ENCODE measurements at places on chromosomes 7 and 10.

- DNase-seq, result no peak
These were observed 98.3 kb upstream of the AGK start for GRCh38 chr7:141452911-141453310.

GRCh38 chr10:79060641-79061255 is 8.0 kb upstream of the ZMIZ1 start:
- no peak for DNase-seq

DNA sequence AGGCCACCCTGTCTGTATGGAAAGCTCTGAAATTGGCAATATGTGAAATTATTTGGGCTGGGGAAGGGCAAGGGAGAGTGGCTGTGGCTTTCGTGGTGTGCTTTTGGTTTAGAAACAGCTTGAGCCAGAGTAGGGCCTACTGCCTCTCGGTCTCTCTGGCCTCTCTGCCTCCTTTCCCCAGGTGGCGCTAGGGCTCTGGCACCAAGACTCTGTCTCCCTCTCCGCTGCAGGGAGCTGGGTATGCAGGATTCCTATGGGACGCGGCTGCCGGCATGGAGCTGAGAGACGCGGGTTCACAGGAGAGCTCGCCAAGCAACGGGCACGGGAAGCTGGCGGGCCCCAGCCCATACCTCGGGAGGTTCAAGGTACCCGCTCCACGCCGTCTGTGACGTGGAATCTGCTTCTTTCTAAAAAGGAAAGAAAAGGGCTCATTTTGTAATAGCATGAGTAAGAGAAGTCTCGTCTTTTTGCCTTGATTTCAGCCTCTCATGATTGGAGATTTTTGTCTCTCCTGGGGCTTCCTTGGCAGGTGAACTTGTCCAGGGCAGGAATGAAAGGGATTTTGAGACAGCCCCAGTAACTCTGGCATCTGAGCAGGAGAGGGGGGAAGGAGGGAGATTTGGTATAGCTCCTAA is 105.1 kb upstream of the ANLN start:
- DNase-seq, result no peak

GRCh38 chr10:35387768-35388167 is 51.5 kb downstream of the CCNY start:
- DNase-seq, result no peak

DNA sequence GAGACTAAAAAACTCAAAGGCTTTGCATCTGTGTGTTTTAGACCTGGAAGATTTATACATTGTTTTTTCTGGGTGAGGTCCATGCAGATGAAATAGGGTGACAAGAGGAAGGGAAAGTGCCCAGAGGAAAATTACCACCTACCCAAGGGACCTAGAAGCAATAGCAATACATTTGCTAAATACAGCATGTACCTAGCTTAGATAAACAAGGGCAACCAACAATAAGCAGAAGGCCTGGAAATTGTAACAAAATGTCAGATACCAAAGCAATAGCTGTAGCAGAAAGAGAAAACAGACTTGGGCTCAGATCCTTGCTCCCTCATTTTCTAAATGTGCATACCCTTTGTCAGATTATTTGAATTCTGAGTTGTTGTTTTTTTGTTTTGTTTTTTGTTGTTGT is 318.4 kb upstream of the KMT2E start:
- DNase-seq, result no peak

GRCh38 chr10:128220021-128220420 is 93.8 kb upstream of the MKI67 start:
- DNase-seq, result no peak

GRCh38 chr10:97683556-97684367 is 3.3 kb downstream of the AVPI1 start:
- DNase-seq, result peak; percentile 38

DNA sequence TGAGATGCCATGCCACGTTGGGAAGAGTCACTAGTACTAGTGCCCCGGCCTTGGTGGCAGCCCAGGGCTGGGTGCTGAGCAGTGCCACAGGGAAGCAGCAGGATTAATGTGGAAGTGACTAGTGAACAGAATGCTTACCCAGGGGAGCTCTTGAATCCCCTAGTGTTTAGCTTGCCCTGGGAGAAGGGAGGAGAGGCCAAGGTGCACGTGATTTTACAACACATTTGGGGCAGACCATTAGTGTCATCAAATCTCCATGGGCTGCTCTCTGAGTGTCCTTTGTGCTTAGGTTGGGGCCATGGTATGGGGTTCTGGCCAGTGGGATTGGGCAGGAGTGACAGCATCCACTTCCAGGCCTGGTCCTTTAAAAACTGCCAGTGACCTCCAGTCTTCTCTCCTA is 37.5 kb downstream of the ARHGAP22 start:
- no peak for DNase-seq

GRCh38 chr10:95337423-95338160 is 46.8 kb upstream of the PDLIM1 start:
- DNase-seq, result no peak

GRCh38 chr10:121152935-121153334 is 301.8 kb downstream of the WDR11 start:
- DNase-seq, result no peak

GRCh38 chr10:22369434-22370072 is 24.3 kb downstream of the SPAG6 start:
- peak; percentile 72 for DNase-seq

Data from RKO (cell line).